ENCODE measurements at places on chromosomes 7 and 10.

DNA sequence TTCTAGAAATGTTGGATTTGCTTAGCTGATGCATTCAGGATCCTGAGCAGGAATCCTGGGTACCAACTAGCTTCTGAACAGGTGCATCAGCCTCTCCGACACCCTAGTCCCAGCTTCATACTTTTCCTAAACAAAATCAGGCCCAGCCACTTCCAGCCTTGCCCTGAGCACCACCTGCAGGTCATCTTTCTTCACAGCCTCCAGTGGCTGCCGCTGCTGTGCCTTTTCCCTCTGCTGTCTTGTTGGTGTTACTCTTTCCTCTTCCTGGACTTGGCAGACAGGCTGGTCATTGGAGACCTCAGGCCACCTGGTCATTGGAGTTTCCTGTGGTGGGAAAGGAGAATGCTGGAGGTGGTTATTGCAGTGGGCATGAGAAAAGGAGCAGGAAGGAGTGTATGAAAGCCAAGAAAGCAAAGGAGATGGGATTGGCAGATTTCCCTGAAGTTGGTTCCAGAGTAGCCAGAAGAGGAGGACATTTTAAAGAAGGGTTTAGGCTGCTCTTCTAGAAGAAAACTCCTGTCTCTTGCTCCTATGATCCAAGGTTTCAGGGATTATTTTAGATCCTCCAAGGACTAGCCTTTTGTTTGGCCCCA, 48.2 kb upstream of the NFKB2 start:
- DNase-seq, result no peak

- no peak for DNase-seq
Measured at GRCh38 chr7:32379510-32380112, 110.6 kb downstream of the LSM5 start.

GRCh38 chr7:25632616-25633015, 404.3 kb upstream of the NPVF start:
- no peak for DNase-seq

DNA sequence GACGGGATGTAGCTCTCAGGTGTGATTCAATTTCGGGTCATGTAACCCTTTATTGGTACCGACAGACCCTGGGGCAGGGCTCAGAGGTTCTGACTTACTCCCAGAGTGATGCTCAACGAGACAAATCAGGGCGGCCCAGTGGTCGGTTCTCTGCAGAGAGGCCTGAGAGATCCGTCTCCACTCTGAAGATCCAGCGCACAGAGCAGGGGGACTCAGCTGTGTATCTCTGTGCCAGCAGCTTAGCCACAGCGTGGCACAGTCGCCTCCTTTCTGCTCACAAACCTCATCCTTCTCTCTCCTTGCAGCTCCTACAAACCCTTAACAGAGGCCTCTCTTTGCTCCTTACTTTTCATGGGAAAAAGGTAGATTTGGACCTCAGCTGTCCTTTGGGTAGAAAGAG, 197.5 kb upstream of the PRSS58 start:
- no peak for DNase-seq

DNA sequence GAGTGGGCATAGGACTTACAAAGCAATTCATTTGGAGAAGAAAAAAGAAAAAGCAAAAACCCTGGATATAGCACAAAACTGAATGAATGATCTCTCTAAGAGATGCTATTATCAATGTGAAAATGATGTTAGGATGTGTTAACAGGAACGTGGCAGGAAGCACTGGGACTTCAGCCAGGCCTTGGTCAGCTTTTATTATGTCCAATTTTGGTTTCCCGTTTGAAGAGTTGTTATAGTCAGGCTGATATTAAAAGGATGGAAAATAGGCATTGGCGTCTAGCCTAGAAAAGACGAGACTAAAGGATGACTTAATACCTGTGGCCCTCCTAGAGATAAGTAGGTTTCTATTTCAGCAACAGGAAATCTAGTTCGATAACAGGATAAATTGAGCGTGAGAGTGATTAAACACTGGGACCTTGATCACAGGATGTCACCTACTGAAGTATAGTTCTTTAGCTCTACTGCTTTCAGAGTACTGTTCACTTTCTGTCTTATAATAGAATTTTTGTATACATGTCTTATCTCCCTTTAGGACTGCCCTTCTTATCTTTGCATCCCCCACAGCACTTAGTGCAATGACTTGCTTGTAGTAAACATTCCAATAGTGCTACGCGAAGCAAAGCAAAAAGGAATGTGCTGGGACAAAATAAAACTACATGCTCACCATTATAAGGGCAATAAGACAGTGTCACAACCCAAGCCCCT, 99.8 kb upstream of the AGBL3 start:
- DNase-seq, result no peak

DNA sequence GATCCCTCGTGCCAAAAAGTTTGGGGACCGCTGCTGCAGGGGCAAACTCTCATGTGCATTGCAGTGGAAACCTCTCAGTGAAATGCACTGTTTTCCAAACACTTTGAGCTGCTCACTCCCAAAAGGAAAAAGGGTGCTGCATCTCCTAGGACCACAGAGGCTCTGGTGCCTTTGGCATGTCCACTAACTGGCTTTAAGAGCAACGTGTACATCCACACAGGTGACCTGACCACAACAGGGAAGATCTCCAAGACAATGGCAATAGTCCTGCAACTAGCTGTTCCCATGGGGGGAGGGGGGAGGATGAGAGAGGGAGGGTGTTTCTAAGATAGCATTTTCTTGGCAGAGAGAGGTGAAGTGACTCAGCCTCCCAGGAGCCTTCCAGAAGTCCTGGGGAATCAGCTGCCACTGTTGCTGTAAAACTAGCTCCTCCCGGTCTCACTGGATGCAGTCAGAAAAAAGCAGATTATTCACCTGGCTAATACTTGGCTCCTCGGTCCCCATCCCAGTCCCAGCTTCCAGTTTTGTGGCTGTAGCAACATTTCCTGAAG, 181.7 kb downstream of the HECW1 start:
- no peak for DNase-seq

GRCh38 chr10:44578271-44578670, 193.4 kb upstream of the CXCL12 start:
- no peak for DNase-seq

GRCh38 chr7:107387573-107388219, 82.2 kb upstream of the GPR22 start:
- no peak for DNase-seq

- DNase-seq, result no peak
Measured at GRCh38 chr7:1225030-1225429, 7.6 kb upstream of the UNCX start.

- no peak for DNase-seq
Measured at GRCh38 chr7:69996121-69996520, 397.8 kb downstream of the AUTS2 start.

DNA sequence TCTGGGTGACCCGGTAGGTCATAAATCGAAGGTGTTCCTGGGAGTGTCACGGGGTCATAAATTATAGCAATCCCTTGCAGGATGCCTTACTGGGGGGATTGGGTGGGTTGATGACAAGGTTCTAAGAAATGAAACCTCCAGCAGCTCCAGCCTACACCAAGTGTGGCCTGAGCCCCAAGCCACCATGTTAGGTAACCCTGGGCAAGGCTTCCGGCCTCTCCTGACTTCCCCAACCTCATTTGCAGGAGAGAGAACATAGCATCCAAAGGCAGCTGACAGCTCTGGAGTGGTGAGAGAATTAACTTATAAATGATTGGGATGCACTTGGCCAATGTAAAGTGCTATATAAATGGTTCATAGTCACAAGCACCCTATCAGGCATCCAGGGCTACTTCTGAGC, 52.8 kb upstream of the TMEM273 start:
- DNase-seq, result no peak

GRCh38 chr10:75553550-75553949, 122.1 kb downstream of the LRMDA start:
- no peak for DNase-seq

DNA sequence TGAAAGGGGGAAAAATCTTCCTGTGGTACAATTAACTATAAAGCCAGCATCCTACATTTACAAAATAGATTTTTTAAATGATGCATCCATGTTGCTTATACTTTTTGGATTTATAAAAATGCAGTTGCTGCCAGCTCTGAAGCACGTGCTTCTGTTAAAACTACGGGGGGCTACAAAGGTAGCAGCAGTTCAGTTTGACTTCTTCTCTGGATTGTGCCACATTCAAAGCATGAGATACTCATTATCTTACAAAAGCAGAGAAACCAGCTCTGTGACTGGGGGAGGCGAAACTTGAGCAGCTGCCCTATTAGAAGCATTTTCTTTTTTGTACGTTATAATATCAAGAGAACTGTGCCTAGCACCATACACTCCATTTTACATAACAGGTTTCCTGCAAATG, 31.1 kb downstream of the NEUROD6 start:
- no peak for DNase-seq

- DNase-seq, result no peak
Measured at GRCh38 chr10:62819141-62819920, 3.2 kb upstream of the EGR2 start.

GRCh38 chr7:27553273-27553672, 109.4 kb downstream of the HIBADH start:
- DNase-seq, result no peak

- DNase-seq, result no peak
Measured at GRCh38 chr10:1374511-1375345, 318.5 kb downstream of the WDR37 start.

DNA sequence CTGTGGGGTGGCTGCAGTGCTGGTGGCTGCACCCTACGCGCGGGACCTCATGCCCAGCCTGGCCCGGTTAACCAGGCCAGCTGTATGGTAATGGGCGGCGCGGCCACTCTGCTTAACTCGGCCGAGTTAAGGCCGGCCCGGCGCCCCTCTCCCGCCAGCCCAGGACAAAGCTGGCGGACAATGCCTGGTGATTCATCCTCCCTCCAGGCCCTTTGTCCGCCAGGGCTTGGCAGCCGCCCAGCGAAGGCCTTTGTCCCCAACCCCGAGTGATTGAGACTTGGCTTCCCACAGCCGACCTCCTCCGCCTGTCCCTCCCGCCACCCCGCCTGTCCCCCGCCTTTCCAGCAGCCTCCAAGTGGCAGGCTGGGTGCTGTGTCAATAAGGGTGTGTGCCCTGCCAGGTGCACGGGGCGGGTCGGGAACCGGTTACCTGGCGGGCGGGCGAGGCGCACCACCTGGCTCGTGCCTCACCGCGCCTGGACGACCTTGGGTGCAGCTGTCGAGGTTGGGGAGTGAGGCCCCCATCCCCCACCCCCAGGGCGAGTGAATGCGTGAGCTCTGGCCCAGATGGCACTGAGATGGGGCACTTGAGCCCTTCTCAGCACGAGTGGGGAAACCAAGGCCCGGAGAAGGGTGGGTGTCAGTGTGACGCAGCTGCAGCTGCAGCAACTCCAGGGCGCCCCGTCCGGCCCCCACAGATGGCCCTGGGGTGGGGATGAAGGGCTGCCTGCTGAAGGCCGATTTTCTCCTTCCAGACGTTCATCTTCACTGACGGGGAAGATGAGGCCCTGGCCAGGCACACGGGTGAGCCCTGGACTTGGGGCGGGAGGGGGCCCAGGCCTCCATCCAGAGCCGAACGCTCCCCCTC, 4.6 kb downstream of the LFNG start:
- no peak for DNase-seq

GRCh38 chr10:20485554-20485953, 411.6 kb downstream of the NEBL start:
- no peak for DNase-seq

- DNase-seq, result no peak
Measured at GRCh38 chr10:83769281-83769820, 370.0 kb upstream of the GHITM start.

- DNase-seq, result no peak
Measured at GRCh38 chr10:79001082-79001885, 67.5 kb upstream of the ZMIZ1 start.

- no peak for DNase-seq
Measured at GRCh38 chr7:101725921-101726320, 91.5 kb upstream of the CUX1 start.

- DNase-seq, result no peak
Measured at GRCh38 chr7:132028144-132028920, 471.9 kb upstream of the PODXL start.

- DNase-seq, result no peak
Measured at GRCh38 chr10:117740691-117741222, 198.2 kb downstream of the EMX2 start.

DNA sequence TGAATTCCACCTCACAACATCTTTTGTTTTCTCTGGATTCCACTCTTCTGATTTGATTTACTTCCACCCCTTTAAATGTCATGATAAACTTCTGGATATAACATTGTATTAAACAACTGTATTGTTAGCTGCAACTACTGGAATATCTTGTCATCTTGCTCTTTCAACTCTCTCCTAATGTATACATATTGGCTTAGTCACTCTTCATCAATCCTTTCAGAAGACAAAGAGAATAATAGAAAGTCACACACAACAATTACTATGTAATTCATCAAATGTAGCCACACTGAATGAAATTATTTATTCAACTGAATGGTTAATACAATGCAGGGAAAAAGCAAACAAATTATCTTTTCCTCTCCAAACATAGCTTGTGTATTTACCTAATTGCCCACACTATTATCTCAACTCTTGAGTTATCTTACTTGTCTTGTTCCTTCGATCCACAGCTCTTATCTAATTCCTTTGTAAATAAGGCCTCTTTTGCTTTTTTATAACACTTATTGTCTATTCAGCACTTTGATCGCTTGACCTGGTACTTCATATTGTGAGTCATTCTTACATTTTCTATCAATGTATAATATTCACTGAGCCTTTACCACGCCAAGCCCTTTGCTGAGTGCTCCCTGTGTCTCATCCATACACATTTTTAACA, 16.7 kb downstream of the SEMA3A start:
- no peak for DNase-seq

DNA sequence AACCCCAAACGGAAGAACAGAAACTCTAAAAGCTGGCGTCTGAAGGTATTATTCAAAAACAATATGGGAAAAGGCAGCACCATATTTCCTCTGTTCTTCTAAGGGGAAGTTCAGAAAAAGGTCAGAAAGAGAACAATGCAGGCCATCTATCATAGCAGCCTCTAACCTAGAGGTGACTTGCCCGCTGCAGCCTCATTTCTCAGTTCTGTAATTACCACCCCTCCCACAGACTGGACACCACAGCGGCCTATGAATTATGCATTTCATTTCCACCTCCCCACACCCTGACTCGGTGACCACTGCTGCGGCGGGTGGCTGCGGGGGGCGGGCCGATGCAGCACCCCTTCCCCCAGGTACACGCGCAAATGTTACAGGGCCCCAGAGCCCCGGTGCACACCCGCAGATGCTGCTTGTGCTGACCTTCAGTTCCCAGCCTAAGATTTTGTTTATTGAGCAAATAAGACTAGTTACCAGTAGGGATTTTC, 125.5 kb downstream of the CLEC2L start:
- no peak for DNase-seq

GRCh38 chr7:20021831-20022230, 195.4 kb downstream of the MACC1 start:
- DNase-seq, result no peak

GRCh38 chr10:125030567-125031197, 88.8 kb downstream of the ZRANB1 start:
- no peak for DNase-seq
